Urothelium cell line (cell line): ENCODE measurements at places on chromosomes 5 and 9.

DNA sequence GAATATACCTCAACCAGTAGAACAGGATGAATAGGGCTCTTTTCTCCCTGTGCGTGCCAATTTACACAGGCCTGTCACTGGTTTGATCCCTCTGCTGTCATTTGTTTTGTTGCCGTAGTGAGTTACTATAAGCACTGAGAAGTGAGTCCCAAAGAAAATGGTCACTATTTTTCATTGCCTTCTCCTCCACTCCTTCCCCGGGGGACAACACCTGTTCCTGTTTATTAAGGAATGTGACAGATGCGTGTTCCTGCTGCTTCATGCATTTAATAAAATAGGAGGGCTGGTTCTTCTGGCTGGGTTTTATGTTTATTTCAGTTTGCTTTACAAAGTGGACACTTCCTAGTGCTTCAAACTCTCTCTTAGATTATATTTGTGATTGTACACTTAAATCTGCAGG lies 6.4 kb downstream of the THBS4 start:
- no peak for DNase-seq

- no peak for DNase-seq
Measured at GRCh38 chr9:130720762-130721161, 27.2 kb downstream of the EXOSC2 start.

- no peak for DNase-seq
Measured at GRCh38 chr9:136771907-136772415, 7.6 kb upstream of the LCN15 start.

GRCh38 chr5:154403776-154404387 lies 41.9 kb upstream of the SAP30L start:
- DNase-seq = no peak

- DNase-seq = no peak
Measured at GRCh38 chr9:92503156-92503555, 20.9 kb upstream of the ASPN start.

- DNase-seq = no peak
Measured at GRCh38 chr5:9865574-9865973, 235.4 kb upstream of the TAS2R1 start.

DNA sequence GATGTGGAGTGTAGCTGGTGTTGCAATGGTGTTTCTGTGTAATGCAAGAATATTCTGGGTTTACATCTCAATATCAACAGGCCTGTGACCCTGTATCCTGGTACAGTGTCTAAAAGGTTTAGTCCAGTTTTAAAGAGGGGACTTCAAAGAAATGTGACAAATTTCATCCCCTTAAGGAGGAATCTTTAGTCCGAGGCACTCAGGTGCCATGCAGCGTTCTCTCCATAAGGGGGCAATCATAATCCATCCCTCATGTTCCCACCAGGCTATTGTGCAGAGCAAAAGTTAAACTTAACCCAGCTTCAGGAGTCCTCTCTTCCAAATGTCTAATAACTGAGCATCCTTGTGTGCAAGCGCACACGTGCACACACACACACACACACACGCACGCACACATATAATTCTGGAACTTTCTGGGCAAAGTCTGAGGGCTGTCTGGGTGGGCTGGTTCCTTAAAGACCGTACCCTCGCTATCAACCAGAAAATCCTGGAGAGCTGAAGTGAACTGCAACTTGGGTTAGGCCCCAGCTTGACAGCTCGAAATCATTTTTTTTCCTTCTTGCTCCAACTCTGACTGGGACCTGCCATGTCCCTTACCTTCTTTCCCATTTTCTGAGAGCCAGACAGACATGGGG lies 46.0 kb downstream of the CRB2 start:
- DNase-seq = peak; percentile 65

DNA sequence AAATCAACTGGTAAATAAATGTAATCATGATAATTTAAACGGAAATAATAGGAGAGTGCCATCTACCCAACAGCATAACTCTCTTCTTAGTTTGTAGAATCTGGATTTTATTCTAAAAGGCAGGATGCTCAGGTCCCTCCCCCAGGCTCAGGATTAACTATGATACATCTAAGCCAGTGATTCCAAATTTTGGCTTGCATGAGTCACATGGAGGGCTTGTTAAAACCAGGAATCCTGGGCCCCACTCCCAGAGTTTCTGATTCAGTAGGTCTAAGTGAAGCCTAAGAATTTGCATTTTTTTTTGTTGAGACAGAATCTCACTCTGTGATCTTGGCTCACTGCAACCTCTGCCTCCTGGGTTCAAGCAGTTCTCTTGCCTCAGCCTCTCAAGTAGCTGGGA lies 62.3 kb upstream of the ZFR start:
- no peak for DNase-seq
